PC-3 (cell line): ENCODE measurements at places on chromosomes 11 and 22.

DNA sequence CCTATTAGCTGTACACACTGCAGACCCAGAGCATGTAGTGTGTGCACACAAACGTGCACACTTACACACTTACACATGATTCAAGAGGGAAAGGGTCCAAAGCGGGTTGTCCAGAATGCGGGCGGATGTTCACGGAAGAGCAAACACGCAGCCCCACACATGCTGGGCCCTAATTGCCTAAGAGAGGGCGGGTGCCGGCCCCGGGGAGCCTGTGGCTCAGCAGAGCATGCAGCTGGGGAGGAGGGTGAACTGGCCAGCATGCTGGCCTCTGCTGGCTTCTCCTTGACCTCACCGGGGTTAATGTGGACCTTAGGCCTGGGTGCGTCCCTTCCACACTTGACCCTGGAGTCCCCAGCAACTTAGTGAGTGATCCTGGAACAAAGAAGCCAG is 816.3 kb downstream of the BRD1 start:
- no peak for DNase-seq

- DNase-seq = no peak
Measured at GRCh38 chr22:37968452-37969251, 15.2 kb downstream of the POLR2F start.

DNA sequence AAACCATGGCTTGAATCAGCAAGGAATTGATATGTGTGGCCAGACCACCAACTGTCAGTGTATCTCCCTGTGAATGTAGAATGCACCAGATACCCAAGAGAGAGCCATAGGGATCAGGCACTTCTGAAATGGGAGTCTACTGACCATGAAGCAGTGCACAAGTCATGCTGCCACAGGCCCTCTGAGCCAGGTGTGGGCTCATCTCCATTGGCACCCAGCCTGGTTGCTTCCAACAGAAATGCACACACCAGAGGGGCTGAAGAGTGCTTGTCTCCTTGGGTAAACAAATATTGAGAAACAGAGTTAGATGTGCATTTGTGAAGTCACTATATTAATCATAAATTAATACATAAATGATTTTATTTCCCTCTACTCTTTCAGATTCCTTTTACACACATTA is 28.4 kb upstream of the PANX1 start:
- DNase-seq = peak; percentile 23

DNA sequence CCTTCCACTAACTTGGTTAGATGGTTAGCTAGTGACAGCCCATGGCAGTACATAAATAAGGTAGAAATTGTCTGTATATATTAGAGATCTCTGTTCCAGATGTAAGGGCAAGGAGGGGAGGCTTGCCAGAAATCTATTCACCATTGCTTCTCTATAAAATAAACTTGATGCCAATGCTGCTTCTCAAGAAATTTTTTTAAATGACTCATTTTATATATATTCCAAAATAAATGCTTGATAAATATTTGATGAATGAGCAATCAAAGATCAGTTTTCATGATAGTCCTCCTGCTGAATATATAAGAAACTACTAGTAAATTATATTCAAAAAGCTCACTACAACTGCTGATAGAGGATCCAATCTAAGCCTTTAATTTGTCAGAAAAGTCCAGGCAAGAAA is 710.6 kb upstream of the CCDC179 start:
- DNase-seq = peak; percentile 54

DNA sequence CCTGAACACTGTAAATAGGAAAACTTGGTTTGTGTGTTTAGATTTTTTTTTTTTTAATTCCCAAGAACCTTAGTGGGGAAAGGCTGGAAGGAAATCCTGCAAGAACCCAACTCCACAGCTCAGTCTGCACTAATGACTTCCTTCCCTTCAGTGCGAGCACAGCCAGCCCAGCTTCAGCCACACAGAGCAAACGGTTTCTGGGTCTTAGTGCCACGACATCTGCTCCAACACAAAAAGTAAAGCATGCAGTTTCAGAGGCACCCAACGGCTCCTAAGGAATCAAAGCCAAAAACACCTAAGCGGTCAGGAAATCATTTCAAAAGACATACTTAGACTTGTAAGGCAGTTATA is 236.1 kb downstream of the TTC28 start:
- DNase-seq = no peak

- DNase-seq = no peak
Measured at GRCh38 chr11:19819148-19819547, 106.5 kb downstream of the NAV2 start.

GRCh38 chr11:133563505-133564025 is 31.3 kb upstream of the OPCML start:
- no peak for DNase-seq

GRCh38 chr11:119382101-119382500 is 611 bp upstream of the USP2 start:
- no peak for DNase-seq

DNA sequence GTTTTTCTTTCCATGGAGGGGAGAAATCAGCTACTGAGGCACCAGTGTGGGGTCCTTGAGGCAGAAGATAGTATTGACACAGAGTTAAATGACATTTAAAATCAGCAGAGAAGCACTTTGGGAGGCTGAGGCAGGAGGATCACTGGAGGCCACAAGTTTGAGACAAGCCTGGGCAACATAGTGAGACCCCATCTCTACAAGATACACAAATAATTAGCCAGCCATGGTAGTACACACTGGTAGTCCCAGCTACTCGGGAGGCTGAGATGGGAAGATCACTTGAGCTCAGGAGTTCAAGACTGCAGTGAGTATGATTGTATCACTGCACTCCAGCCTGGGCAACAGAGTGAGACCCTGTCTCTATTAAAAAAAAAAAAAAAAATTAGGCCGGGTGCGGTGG is 38.1 kb downstream of the KREMEN1 start:
- no peak for DNase-seq

DNA sequence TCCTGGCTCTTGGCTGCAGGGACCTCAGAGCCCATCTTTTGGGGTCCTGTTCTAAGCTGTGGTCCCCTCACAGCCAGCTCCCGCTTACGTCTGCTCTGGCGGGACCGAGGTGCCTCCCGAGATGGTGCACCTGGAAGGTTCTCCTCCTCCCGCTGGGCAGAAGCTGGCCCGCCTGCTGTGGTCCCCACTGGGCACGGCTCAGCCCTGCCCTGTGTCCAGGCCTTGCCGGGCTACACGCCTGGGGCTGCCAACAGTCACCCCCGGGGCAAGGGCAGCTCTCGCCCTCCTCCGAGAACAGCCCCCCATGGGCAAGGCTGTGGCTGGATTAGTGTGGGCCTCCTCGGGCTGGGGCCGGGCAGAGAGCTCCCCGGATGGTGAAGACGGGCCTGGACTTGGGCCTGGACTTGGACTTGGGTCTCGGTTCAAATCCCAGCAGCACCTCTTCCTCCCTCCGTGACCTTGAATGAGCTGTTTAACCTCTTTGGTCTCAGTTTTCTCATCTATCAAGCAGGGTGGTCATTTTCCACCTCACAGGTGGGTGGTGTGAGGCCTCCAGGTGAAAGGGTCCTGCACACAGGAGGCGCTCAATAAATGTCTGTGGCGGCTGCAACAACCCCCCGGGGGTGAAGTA is 998 bp downstream of the BAIAP2L2 start:
- no peak for DNase-seq

DNA sequence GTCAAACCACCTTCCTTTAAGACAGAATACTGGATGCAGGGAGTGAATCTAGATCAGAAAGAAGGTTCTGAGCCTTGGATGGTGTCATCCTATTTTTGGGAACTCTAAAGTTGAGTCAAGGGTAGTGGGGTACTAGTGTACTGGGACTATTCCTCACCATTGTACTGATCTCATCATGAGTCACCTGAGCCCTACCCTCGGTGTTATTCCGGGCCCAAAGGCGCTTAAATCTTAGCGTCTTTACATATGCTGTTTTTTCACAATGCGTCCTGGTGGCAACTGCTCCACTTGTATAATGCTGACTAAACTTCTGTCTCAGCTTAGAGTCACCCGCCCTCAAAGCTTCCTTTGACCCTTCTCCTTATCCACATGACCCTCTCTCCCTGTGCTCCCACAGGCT is 25.3 kb upstream of the PATE1 start:
- peak; percentile 78 for DNase-seq

- DNase-seq = no peak
Measured at GRCh38 chr11:26943636-26944035, 50.3 kb upstream of the FIBIN start.

DNA sequence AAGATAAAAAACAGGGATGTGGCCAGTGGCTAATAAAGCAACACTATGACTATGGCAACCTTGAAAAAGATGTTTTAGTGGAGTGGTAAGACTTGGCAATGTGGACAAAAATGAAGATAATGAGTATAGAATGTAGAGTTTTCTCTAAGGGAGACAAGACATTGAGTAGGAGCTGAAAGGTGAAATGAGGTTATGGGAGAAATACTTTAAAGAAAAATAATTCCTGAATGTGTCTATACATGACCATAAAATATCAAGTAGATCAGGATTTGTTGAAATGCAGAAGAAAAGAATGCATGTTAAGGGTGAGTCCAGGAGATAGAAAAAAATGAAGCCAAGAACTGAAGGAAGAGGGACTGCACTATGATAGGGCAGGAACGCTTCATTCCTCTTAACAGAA is 101.6 kb upstream of the CARD18 start:
- no peak for DNase-seq

GRCh38 chr11:130171534-130171933 is 12.0 kb downstream of the ST14 start:
- no peak for DNase-seq

- no peak for DNase-seq
Measured at GRCh38 chr11:9069256-9069655, 22.1 kb downstream of the SCUBE2 start.

- DNase-seq = no peak
Measured at GRCh38 chr22:25569983-25570382, 5.5 kb downstream of the GRK3 start.

GRCh38 chr11:95585069-95585751 is 204.4 kb downstream of the FAM76B start:
- DNase-seq = no peak

DNA sequence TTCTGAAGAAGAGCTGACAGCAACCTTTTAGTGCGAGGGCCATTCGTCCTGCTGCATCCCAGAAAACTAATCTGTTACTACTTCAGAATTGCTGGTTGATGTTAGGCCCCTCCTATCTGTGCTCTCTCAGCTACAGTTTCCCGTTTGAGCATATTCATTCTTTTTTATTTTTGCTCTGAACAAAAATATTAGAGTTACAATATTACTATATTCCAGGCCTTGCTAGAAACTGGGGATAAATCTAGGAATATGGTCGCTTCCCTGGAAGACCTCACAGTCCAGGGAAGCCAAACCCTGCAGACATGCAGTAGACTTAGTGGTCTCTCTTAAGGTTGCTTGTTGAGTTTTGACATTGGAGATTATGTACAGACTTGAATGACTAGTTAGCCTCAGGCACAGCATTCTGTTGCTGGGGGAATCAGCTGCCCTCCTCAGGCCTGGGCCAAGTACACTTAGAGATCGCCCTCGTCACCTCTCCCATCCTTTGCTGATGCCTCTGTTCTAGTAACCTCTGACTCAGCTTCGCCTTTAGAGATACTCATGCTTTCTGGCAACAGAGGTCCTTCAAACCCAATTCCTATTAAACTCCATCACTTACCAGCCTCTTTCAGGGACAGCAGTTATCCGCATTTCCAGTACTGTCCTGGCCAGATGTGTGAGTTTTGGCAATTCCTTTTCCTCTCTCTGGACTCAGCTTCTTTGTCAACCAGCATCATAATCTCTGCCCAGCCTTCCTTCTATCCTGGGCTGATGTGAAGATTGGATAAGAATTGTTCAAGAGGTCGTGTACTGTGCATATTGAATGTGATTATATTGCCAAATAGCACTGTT is 698 bp upstream of the ANAPC15 start:
- no peak for DNase-seq

- DNase-seq = peak; percentile 60
Measured at GRCh38 chr11:832529-833113, at the start of gene CD151. Gene CD151 (plus strand): TSS chr11:832952. CDS start chr11:836070, 3,118 bp downstream.

DNA sequence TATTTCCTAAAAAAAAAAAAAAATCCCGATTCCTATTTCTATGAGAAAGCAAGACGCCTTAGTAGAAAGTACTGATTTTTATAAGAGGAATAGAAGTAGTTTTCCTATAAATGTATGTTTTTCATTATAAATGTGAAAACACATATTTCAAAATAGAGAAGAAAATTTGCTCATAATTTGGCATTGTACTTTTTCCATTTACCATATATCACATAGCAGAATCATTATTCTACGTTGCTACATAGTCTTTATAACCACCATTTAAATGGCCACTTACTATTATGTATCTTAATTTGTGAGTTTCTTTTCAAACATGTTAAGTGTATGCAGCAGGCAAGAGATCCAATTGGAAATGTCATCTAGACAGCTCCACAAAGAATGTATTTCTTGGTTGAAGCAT is 99.0 kb downstream of the CCDC34 start:
- DNase-seq = no peak

DNA sequence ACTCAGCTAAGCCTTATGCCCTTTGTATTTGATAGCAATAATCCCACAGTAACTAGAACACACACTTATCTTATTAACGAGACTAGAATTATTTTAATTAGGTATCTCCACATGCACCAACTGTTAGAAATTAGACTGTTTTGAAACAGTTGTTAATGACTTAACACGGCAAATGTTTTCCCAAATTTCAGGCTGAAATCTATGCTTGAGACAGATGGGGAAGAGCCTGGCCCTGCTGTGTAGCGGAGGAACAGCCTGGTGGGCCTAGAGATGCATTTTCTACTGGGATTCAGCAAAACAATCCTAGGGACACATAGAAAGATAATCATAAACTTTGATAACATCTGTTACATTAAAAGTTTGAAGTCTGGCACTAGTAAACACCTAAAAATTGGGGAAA is 273.4 kb downstream of the TTC28 start:
- no peak for DNase-seq

DNA sequence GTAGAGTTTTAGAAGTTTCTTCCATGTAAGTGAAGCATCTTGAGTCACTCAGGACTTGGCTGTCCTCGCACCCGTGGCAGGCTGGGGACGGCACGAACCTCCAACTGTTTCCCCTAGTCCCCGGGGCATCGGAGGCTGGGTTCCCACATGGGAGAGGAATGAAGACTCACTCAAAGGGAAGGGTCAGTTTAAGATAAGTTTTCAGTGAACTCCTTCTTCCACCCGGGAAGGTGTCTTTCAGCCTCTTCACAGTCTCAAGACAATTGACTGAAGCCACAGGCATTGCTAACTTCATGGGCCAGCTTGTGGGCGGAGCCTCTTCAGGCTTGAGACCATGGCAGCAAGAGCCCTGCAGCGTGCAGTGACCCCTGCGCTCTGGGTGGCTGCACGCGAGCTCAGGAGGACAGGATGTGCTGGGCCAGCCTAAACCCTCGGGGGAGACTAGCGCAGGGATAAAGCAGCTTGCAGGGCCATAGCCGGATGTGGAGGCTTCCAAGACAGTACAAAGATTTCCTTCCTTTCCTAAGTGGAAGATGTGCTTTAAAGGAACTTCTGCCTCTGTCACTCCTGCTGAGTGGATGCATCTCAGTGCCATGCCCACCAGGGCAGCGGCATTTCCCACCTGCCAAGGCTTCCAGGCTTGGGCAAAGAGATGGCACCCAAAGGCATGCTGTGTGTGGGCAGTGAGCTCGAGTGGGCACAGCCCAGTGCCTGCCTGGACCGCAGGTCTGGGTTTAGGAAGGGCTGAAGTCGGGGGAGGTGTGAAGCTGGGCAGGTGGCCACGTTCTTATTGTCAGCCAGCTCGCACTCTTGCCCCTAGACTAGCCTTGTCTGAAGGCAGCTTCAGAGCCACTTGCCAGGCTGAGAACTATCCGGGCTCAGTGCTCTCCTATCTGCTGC is 32.9 kb downstream of the PPIL2 start:
- DNase-seq = no peak
